ENCODE measurements at places on chromosomes 12 and 14.

GRCh38 chr12:71664411-71665089 lies 449 bp downstream of the THAP2 start:
- no peak for DNase-seq

GRCh38 chr12:3655328-3655900 lies 97.5 kb downstream of the CRACR2A start:
- no peak for DNase-seq

- DNase-seq, result no peak
Observed at GRCh38 chr12:14853961-14854360, 10.6 kb upstream of the ART4 start.

DNA sequence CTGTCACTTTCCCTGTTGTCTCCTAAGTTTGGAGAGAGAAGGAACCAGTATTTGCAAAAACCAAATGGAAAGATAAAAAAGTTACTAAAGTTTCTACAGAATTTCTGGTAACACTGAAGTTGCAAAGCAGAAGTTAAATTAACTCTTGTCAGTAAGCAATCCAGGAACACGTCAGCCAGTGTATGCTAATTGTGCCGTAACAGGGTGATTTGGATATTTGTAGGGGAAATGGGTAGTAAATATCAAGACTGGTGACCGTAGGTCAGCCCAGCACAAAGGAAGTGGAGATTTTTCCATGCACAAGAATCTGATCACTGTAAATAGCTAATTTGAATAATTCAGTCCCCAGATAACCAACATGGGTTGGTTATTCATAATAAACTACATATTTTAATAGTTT lies 2.3 kb downstream of the CDKN1B start:
- no peak for DNase-seq

DNA sequence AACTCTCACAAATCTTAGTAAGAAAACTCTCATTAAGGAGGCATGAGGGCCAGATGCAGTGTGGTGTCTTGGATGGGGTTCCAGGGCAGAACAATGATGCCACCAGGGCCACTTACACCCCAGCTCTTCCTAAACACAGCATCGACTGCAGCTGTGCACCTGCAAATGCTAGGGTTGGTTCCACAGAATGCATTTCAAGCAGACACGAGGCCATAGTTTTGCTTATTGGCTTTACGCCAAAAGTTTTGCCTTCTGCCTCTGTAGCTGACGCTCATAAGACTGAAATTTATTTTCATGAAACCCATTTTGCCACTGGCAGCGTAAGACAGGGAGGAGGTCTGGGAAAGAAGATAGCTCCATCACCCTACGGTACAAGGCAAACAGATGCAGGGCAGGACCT lies 179.0 kb downstream of the RIMBP2 start:
- no peak for DNase-seq

- DNase-seq, result no peak
Observed at GRCh38 chr12:94207467-94207848, 59.1 kb downstream of the PLXNC1 start.

GRCh38 chr12:56775638-56776037 lies 12.5 kb downstream of the HSD17B6 start:
- no peak for DNase-seq

GRCh38 chr14:57960946-57961785 lies 95.3 kb upstream of the SLC35F4 start:
- no peak for DNase-seq

DNA sequence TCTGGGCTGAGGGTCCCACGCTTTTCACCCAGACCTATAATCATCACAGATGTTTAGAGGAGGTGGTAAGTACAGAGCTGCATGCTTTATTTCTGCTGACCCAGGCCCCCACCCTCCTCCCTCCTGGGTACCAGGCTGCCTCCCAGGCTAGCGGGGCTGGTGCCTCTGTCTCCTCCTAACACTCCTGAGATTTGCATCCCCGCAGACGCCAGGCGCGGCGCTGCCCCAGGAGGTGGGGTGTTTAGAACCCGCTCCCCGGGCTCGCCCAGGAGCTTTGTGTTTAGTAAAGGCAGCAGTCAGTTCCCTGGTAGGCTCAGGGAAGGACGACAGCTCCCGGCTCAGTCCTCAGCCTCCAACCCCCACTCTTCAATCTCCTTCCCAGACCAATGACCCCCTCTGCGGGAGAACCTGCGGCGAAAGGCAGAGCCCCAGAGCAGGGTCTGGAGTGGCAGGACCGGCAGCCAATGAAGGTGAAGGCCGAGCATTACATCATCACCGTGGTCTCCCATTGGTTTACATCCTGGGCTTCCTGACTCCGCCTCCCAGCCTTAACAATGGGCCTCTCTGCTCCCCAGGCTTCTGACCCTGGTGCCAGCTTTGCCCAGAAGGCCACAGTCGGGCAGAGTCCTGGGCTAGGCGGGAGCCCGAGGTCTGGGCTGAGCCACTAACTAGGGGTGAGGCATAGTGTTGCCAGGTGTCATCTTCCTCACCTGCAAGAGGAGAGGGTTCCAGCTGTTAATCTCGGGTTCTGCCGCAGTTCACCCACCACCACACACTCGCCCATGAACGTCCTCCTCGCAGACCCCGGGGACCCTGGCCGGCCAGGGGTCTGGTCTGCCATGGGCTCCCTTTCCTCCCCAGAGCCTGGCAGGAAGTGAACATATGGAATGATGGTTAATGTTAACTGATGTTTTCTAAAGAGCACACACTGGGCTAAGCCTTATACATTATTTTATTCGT lies 57.5 kb downstream of the CALM1 start:
- peak; percentile 81 for DNase-seq

- no peak for DNase-seq
Observed at GRCh38 chr14:38394767-38395166, 138.9 kb upstream of the CLEC14A start.

- DNase-seq, result no peak
Observed at GRCh38 chr12:6542209-6543009, 8.1 kb downstream of the GAPDH start.

- DNase-seq, result no peak
Observed at GRCh38 chr12:89461649-89462612, 62.7 kb downstream of the GALNT4 start.

DNA sequence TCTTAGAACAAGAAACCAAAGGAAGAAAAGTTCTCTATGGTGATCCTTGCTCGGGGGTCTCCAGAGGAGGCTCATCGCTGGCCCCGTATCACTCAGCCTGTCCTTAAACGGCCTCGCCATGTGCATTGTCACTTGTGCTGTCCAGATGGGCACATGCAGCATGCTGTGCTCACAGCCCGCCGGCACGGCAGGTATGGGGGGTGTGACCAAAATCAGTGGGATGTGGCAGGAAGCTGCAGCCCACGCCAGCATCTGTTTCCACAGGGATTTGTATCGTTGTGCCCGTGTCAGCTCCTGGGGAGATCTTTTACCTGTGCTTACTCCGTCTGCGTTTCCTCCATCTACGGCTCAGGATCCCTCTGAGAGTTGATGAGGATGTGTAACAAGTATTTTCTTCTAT lies 2.6 kb upstream of the SLC39A2 start:
- DNase-seq, result no peak

GRCh38 chr12:104929368-104929767 lies 28.7 kb downstream of the SLC41A2 start:
- DNase-seq, result no peak

DNA sequence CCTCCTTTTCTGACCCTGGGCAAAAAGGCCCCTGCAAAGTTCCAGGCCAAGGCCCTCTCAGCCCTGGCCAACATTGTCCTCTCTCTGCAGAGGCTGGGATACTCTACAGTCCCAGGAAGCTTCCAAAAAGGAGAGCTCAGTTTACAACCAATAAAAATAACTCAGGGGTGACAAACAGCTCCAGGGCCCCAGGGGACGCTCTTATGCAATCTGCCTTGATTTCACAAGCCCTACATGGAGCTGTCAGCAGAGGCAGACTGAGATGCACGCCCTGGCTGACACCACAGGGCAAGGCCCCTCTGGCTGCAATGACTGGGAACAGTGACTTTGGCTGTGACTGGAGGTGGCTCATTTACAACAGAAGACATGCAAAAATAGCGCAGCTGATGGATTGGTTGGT lies 129.0 kb upstream of the MED13L start:
- DNase-seq, result no peak

DNA sequence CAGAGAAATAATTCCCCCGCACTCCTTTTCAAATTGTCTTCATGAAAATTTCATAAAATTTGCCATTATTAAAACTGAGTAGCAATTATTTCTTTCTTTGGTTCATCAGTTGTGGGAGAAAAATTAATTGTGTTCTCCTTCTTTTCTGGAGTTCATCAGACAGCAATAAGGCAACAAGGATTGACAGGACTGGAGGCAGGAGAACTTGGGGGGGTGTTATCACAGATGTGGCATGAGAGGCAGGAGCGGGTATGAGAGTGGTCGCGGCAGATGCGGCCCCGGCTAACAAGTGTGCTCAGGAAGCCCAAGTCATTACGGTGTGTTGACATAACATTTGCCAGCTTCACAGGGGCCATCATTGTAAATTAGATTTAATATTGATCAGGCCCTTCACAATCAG lies 306.6 kb upstream of the TMPO start:
- DNase-seq, result no peak

- DNase-seq, result peak; percentile 80
Observed at GRCh38 chr12:50222275-50222783, 55.2 kb upstream of the CERS5 start.

DNA sequence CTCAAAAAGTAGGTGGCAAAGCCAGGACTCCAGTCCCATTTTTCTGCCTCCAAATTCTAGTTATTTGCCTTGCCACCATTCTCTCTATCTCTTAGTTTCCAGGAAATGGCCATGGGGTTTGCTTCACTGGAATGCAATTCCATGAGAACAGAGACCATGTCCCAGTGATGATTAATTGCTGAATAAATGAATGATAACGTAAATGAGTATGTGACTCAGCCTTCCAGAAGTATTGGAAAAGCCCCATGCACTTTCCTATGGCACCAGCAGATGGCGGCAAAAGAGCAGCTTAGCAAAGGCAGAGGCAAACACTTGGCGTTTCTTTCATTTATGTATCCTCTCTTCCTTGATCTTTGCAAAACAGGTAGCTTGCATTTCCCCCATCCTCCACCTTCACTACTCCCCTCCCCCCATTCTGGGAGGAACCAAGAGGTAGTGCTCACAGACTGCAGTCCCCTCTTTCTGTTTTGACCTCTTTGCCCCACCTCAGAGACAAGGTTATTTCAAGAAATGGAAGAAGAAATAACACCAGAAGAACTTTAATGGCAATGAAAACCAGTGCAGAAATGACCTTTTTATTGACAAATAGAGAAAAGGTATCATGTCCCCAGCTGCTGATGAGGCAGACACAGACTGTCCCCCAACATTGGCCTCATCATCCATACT lies 21.3 kb downstream of the TBX3 start:
- no peak for DNase-seq

Data from left renal pelvis (tissue), 4 donors.